Pancreas (tissue), 10 donors: ENCODE measurements at places on chromosomes 4 and X.

GRCh38 chrX:37425370-37425769 lies 76.2 kb downstream of the PRRG1 start:
- no peak for DNase-seq

DNA sequence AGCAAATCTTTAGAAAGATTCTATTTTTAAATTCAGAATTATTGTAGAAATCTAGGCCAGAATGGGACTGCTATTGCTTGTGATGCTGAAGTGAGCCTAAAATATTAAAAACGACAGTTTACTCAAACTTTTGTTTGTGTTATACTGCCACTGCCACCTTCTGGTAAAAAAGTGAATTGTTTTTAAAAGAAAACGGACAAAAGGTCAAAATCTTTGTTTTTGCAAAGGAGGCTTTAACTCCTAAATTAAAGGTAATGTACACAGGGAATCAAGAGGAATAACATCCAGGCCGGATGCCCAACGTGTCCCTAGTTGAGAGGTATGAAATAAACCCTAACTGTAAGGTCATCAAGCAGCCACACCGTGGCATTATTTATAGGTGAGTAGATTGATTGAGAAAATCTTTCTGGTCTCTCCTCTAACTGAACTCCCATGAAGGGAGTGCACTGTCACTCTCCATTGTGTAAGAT lies 338.3 kb upstream of the GALNT7 start:
- DNase-seq, result no peak

- DNase-seq, result no peak
Observed at GRCh38 chrX:148573119-148573518, 72.7 kb downstream of the AFF2 start.

- DNase-seq, result no peak
Observed at GRCh38 chr4:11976726-11977263, 548.1 kb upstream of the HS3ST1 start.

DNA sequence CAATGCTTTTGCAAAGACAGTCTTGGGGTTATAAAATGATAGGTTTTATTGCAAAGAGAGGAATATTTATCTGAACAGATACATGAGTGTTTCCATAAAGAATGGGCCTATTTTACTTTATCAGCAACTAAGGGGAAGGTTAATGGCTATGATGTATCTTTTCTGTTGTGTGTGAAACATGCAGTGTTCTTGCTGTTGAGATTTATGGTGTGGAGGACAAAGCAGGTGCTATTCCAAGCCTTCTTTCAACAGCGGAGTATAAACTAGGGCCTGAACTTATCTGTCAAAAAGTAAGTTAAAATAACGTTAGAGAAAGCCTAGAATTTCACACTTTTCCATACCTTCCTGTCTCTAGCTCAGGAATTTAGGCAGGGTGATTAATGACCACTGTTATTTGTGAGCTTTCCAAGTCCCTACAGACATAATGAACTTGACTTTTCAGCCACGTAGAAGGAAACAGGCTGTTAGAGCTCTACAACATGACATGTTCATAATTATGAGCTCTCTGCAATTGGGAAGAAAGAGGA lies 411.4 kb downstream of the IL1RAPL1 start:
- no peak for DNase-seq

DNA sequence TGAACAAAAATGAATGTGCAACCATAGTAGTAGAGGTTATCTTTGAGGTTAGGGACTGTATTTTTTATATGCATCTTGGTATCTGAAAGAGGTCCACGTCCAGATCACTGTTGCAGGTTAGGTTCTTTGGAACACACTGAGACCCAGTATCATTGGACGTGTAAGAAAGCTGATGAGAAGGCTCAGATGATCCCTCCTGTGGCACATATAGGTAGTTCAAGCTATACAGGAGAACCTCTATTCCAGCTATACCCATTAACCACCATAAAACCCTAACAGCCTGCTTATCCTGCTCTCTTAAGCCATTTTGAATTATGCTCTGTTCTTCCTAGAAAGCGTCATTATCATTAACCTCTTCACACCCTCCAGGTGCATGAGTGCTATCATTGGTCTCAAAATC lies 930.7 kb upstream of the HS3ST1 start:
- no peak for DNase-seq

DNA sequence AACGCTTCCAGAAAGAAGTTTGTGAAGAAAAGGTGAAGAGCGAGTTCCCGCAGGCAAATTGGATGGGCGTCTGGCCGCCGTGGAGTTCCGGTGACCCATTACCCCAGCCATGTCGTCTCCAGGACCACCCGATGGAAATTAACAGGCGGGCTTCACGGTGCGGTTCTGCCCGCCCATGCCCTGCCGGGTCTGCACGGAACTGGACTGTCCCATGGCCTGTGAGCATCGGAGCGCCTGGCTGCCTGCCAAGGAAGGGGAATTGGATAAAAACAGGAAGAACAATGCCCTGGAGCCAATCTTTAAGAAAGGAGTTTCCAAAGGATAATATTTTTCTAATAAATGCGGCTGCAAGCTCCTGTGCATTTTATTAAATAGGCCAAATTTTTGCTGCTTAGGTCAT lies 319.8 kb upstream of the SLC7A11 start:
- peak; percentile 40 for DNase-seq

DNA sequence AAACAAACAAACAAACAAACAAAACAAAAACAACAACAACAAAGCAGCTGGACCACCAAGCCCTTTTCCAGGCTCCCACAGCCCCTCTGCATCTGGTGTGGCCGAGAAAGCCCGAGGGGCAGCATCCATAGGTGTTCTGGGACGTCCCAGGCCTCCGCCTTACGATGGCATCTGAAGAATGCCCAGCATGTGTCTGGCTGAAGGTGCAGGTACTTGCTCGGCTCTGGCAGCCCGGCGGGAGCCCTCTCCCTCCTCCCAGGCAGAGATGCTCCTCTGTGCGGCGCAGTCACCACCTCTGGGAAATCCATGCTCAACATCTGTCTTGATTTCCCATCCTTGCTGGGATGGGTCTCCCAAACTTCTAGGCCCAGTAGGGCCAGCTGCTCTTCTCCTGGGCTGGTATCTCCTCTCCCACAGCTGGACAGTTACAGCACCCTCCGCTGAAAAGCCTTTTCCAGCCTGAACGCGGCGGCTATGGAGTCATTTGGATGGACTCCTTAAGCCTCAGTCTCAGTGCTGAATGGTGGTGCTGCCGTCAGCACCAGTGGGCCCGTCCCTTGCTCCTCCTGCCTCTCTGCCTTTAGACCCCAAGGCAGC lies 4.3 kb downstream of the PSAPL1 start:
- no peak for DNase-seq

- no peak for DNase-seq
Observed at GRCh38 chrX:11781133-11781532, 23.1 kb downstream of the MSL3 start.

GRCh38 chrX:48493890-48494364 lies 14.9 kb upstream of the PORCN start:
- no peak for DNase-seq

GRCh38 chr4:145042601-145043285 lies 55.3 kb downstream of the ANAPC10 start:
- DNase-seq, result no peak

DNA sequence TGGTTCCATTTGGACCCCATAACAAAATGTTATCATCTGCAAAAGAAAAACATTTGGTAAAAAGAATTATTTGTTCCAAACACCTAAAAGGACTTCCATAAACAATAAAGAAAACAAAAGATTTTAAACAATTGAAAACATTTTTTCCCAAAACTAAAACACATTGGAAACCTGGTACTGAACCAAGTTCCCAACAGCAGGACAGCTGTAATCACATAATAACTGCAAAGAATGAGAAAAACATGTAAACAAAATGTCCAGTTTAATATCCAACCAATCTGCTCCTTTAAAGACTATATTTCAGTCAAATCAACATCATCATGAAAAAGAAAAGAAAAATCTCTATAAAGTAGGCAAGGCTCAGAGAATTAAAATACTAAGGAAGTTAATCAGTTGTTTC lies 36.3 kb downstream of the PRDM5 start:
- DNase-seq, result no peak

DNA sequence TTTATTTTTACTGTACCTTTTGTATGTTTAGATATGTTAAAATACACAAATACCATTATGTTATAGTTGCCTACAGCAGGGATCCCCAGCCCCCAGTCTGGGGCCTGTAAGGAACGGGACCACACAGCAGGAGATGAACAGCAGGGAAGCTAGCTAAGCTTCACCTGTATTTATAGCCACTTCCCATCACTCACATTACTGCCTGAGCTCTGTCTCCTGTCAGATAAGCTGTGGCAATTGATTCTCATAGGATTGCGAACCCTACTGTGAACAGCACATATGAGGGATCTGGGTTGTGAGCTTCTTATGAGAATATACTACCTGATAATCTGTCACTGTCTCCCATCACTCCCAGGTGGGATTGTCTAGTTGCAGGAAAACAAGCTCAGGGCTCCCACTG lies 73.9 kb downstream of the BMPR1B start:
- no peak for DNase-seq

DNA sequence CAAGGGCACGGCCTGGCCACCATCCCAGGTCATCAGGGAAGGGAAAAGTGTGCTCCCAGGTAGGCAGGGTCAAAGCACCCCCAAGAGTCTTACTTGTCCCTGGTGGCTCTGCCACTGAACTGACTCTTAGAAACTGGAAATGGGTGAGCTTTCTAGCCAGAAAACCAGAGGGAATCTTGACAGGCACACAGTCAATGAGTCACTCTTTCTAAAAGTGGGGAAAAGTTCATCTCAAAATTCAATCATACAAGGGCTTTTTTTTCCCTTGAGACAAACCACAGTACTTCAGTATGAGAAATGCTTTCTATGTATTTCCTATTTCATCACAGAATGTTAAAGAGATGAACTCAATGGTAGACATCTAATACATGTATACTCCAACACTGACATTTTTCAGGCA lies 12.5 kb downstream of the HPF1 start:
- DNase-seq, result no peak

DNA sequence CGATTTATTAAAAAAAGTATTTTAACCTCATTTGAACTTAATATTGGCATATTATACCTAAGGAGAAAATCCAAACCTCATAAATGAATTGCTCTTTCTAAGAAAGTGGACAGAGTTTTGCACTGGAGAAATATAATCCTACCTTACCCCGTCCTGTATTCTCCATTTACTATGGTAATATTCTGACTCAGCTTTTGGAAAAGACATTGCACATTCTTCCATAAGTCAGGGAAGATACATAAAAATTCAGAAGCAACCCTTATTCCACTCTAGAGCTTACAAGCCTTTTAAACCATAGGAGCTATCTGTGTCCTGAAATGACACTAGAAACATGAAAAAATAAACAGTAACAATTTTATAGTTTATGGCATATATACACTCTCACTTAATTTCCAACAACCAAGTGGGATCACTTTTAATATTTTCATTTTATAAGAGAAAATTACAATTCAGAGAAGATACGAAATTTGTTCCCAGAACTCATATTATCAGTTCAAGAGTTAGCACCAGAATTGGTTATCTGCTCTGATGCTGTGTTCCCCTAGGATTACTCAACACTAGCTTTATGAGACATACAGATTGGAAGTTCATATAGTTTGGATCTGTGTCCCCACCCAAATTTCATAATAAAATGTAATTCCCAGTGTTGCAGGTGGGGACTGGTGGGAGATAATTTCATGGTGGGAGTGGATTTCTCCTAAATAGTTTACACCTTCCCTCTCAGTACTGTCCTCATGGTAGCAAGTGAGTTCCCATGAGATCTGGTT lies 359.4 kb downstream of the ARAP2 start:
- no peak for DNase-seq

GRCh38 chr4:52548818-52549570 lies 110.1 kb downstream of the USP46 start:
- DNase-seq, result no peak

DNA sequence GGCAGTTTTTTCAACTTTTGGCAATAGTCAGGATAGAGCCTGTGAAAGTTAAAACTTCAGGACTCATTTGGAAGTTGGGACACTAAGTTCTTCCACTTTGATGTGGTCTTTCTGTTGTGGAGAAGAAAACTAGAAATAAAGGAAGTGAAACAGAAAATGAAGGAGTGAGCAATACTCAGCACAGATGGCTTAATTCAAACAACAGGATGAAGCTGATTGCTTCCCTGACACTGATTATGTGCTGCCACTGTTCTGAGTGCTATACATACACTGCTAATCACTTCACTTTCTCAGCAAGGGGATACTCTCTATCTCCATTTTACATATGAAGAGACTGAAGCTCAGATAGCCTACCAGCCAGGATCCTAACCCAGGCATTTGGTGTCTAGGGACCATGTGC lies 235.1 kb upstream of the CPEB2 start:
- DNase-seq, result no peak

DNA sequence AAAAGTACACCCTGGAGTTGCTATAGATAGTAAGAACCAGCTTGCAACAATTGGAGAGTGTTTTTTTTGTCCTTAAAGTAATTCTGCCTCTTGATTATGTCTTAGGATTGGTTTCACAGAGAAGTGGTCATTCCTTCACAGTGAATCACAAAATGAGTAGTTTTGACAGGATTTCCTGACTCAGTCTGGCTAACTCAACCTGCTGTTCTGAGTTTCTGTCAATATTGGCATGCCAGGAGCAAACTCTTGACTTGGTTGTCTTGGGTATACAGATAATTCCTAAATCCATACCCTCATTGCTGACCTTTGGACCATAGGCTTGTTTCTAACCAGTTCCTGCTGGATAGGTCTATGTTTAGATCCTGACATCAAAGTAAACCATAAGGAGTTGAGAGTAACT lies 9.4 kb downstream of the FHIP1A start:
- DNase-seq, result no peak

DNA sequence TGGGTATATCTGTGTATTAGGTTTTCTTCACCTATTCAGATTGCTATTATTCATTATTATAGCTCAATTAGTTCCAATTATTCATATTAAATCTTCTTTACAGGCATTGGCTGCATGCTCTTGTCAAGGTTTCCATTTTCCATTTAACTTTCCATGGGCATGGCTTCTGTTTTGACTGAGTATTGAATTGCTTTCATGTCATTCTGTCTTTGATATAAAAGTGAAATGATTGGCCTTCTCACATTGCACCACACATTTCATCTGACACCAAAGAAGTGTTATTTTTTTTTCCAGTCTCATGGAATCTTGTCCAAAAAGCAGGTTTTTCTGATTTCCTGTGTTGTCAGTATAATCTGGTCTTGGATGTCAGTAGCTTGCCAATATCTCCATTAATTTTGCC lies 1244.3 kb downstream of the RAPGEF2 start:
- DNase-seq, result no peak
